Activated naive CD8-positive, alpha-beta T cell treated with anti-CD3 and anti-CD28 coated beads, Interleukin-2, amount 50 U/mL, for 16 hours (primary cell): ENCODE measurements at places on chromosomes 12 and 14.

GRCh38 chr12:10361622-10362021, 28.2 kb downstream of the KLRK1 start:
- DNase-seq, result no peak

DNA sequence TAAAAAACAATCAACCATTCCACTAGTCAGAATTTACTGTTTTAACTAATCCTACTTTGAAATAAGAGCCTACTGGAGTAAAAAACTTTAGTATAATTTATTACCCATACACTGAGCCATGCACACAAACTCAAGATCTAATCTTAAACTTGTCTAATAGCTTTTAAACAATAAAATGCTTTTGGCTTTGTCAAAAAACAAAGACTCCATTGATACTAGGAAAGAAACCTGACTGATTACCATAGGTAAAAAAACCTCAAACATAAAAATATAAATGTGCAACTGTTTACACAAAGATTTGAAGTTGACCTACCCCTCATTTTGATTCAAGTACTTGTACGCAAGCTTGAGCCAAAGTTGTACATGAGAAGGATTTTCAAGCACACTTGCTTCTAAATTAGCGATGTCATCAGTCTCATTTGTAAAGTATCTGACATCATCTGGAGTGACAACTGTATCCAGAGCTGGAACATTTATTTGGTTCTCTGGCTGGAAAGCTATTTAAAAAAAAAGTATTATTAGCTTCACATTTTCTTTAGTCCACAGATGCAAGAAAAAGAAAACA, 36.1 kb downstream of the ZFC3H1 start:
- DNase-seq, result no peak

DNA sequence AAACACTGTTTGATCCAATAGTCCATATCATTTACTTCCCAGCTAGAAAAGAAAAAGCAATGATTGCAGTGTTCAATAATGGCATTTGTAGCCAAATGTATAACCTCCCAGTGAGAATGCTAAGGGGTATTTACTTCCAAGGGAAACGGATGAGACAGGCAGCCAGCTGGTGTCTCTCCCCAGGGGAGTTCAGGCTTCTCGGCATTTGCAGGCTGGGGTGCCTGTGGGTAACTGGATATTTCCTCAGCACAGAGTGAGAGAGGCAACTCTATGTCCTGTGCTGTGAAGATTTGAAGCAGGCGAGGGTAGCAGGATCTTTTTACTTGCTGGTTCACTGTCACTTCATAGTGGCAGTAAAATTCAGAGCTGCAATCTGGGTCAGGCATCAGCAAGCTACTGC, 1455.6 kb upstream of the TMEM132C start:
- DNase-seq, result no peak

DNA sequence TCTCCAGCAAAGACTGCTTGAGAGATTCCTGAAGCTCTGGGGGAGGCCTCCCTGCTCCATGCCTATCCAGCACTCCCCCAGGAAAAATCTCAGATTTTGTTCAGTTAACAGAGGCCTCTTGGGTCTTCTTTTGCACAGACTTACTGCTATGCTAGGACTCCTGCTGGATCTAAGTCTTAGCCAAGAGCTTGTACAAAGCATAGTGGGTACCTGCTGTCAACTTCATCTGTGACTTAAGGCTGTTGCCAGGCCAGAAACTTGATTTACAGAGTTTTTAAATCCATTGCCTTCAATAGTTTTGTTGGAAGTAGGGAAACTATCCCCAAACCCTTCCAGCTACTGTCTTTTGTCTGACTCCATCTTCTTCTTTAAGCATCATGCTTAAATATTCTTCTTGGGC, 140.5 kb downstream of the SMOC1 start:
- DNase-seq, result no peak

DNA sequence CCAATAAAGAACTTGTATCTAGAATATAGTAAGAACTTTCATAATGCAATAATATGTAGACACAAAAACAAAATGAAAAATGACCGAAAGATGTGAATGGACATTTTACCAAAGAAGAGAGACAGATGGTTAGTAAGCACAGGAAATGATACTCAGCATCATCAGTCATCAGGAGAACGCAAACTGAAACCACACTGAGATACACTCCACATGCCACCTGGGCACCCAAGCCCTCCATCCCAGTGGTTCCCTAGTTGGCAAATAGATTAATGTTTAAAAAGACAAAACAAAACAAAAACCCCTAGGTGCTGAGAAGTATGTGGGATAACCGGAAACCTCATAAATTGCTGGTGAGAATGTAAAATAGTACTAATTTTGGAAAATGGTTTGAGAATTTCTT, 26.8 kb upstream of the VPS33A start:
- DNase-seq, result no peak

DNA sequence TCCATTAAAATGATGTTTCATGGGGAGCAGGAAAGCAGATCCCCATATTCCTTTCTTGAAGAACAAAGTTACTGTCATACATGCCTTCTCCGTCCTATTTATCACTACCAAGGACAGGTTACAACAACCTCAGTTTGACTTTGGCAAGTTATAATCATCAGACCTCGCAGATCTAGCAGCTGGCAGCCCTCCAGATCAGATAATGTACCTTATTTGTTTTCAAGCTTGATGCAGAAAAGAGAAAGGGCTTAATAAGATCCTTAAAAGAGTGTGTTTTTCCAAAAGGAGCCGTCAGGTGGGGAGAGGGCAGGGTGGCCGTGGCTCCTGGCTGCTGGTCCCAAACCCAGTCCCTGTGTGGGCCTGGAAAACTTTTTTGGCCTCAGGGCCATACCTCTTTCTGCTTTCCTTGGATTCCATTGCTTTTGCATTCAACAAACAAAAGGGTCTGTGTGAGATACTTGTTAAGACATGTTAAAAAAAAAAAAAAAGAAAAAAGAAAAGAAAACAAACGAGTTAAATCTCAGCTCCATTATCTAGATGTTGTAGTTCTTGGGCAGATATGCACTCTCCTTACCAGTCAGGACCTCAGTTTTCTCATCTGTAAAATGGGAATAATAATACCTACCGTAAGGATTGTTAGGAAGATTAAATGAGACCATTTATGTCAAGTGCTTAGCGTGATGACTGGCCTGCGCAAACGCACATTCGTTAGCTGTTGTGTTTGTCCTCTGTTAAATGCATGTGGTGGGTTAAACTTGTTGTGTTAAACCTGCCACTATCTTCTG, 64.6 kb downstream of the B4GALNT3 start:
- no peak for DNase-seq

GRCh38 chr12:116078396-116078795, 199.1 kb downstream of the MED13L start:
- DNase-seq, result no peak

DNA sequence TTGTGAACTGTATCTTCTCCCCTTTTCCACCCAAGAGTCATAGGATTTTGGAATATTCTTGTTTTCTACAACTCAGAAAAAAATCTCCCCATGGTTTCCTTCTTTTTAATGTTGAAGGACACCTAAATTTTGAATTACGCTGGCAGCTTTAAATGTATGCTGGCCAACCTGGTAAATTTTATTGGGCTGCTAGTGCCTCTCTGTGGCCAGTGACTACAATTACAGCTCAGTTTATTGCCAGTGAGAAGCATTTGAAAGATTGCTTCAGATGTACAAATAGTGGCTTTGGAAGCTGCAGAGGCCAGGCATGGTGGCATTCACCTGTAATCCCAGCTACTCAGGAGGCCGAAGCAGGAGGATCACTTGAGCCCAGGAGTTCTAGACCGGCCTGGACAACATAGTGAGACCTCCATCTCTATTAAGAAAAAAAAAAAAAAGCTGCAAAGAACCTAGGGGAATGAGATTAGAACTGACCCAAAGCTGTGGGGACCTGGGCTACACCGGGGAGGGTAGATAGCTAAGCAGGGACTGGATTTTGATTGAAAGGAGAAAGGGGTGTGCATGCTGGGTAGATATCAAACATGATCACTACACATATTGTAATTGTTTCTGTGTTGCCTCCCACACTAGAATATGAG, 7.6 kb upstream of the RAB21 start:
- DNase-seq, result no peak

GRCh38 chr12:109870648-109871047, 9.7 kb downstream of the GLTP start:
- DNase-seq, result no peak

DNA sequence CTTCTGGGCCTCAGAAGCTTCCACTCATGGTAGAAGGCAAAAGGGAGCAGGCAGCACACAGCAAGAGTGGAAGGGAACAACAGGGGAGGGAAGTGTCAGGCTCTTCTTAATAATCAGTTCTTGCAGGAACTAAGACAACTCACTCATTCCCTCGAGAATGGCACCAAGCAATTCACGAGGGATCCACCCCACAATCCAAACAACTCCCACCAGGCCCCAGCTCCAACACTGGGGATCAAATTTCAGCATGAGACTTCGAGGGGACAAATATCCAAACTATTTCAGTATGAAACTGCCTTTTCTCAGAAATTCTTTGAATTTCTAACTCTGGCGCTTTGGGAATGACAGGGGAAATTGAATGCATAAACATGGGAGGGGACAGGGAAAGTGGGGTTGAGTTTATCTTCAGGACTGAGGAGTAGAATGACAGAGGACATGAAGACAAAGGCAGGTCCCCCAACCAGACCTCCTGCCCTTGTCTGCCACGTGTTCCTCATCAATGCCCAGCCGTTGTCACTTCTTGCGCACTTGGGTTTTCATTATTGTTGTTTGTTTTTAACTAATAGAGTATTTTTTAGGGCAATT, 24.6 kb upstream of the APOF start:
- DNase-seq, result no peak

DNA sequence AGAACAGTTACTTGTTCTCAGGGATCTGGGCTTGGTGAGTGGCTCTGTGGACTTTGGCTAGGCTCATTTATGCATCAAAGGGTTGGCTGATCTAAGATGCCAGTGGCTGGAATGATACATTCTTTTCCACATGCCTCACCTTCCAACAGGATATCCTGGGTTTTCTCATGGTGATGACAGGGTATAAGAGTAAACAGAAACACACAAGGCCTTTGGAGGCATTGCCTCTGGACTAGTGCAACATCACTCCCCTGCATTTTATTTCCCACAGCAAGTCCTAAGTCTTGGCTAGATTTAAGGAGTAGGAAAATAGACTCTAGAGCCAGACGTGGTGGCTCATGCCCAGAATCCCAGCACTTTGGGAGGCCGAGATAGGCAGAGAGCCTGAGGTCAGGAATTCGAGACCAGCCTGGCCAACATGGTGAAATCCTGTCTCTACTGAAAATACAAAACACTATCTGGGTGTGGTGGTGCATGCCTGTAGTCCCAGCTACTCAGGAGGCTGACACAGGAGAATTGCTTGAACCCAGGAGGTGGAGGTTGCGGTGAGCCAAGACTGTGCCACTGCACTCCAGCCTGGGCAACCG, 47.9 kb downstream of the RPH3A start:
- DNase-seq, result no peak
